ENCODE measurements at places on chromosomes 1 and 21. TPM values are rescaled to one million over a fixed set of nuclear protein-coding genes. Genes with fewer than 3 reads are reported as not detected.

RGS18 gene
- not detected for total RNA-seq

AVPR1B gene
- not detected for total RNA-seq

TCHH gene
- not detected for total RNA-seq

- DNase-seq = no peak
These were observed 5.8 kb downstream of the TRIM58 start for GRCh38 chr1:247862756-247863155.

DNA sequence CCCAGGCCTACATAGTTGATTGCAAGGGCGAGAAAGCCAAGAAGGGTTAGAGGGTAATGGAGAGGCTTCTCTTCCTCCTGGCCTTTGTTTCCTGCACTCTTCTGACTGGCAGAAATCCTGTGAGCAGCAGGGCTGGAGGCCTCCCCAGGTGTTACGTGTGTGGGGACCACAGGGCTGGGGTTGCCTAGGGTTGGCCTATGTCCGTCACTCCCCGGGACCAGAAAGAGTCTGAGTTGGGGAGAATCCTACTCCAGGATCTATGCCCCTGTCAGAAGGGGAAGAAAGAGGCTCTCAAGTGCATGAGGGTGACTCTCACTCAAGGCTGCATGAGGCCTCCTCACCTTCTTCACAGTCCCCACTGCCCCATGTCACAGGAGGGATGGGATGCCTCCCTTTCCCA, 38.5 kb downstream of the IGFN1 start:
- no peak for DNase-seq

- no peak for DNase-seq
These were observed 41.4 kb downstream of the MTARC1 start for GRCh38 chr1:220828179-220828490.

- no peak for DNase-seq
These were observed 16.0 kb upstream of the GCLM start for GRCh38 chr1:93925206-93925605.

GRCh38 chr1:163173121-163173520, 29.6 kb downstream of the RGS5 start:
- peak; percentile 36 for DNase-seq

DNA sequence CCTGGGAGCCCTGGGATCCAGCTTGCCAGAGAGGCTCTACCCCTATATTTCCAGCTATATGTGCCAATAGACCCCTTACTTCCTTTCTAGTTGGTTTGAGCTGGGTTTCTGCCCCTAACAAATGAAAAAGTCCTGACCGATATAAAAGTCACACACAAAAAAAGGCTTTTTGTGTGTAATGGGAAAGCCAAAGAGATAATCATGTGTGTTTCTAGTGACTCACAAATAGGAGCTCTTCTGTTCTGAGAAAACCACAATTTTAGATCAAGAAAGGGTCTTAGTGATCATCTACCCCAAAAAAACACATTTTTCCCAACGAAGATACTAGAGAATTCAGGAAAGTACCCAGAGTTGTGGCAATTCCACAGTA, 23.0 kb upstream of the PLEKHA6 start:
- no peak for DNase-seq

GRCh38 chr1:44436401-44437106, 31.5 kb downstream of the RNF220 start:
- no peak for DNase-seq

GRCh38 chr1:42385283-42385682, 4.7 kb downstream of the RIMKLA start:
- peak; percentile 15 for DNase-seq

DNA sequence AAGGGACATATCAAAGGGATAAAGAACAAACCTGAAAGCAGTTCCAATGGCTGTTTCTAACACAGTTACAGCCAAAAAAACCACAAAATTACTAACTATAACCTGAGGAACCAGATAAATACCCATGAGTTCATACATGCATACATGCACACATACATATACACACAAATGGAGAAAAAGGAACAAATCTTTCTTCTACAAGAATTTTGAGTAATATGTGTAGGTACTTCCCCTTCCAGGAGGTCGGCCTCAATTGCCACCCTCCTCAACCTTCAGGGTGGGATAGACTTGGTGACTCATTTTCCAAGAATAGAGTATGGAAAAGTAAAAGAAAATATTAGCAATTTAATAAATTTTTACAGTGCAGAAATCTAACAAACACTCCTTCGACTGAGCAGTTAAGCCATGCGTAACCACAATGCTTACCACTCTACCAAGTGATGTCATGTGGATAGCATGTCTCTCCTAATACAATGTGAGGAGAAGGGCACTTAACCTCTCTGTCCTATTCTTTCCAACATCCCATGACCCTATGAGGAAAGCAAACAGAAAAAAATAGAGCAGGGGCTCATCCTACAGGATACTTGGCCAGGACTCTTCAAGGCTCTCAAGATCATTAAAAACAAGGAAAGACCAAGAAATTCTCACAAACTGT, 243.0 kb upstream of the RUNX1 start:
- peak; percentile 80 for DNase-seq

DNA sequence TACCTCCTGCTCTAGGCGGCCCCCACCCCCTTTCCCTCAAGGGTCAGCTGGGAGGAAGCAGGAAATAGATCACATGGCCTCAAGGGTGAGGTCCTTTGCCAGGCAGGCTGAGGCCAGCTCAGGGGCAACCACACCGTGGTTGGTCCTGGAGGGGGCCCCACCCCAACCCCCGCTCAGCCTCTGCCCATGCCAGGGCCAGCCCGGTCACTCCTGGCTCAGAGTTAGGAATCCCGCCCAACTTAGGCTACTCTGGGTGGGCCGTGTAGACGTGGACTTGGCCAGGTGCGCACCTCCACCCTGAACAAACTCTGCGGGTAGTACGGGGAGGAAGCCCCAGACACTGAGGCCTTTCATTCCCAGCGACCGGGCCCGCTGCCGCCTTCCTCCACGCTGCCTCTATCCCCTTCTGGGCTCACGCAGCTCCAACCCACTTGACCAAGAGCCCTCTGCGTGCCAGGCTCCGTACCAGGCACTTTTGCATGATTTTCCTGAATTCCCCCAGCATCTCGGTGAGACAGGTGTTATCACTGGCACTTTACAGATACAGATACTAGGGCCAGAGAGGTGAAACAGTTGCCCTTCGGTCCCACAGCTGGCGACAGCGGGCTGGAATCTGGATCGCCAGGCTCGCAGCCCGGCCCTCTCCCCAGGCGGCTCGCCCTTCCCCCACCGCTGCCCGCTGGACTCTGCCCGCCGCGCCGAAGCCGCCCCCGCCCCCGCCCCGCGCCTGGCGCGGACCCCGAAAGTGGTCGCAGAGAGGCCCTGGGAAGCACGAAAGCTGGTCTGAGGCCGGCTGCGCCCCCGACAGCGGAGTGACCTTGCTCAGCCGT, 769 bp downstream of the GALE start:
- DNase-seq = peak; percentile 71

DNA sequence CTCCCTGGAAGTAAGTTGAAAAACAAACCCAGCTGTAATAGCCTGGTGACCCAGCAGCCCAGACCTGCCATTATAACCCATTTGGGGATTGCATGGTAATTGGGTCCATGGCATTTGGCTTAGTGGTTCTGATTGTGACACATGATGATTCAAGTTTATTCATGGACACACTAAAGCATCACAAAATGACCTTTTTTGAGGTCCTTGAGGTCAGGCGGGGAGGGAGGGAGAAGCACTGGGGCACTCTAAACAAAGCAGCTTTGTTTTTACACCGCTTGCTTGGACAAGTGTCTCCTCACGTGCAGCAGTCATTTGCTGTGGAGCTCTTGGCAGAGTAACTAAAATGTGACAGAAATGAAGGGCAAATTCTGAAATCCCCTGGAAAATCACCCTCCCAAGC, 241.0 kb upstream of the SGIP1 start:
- no peak for DNase-seq

DNA sequence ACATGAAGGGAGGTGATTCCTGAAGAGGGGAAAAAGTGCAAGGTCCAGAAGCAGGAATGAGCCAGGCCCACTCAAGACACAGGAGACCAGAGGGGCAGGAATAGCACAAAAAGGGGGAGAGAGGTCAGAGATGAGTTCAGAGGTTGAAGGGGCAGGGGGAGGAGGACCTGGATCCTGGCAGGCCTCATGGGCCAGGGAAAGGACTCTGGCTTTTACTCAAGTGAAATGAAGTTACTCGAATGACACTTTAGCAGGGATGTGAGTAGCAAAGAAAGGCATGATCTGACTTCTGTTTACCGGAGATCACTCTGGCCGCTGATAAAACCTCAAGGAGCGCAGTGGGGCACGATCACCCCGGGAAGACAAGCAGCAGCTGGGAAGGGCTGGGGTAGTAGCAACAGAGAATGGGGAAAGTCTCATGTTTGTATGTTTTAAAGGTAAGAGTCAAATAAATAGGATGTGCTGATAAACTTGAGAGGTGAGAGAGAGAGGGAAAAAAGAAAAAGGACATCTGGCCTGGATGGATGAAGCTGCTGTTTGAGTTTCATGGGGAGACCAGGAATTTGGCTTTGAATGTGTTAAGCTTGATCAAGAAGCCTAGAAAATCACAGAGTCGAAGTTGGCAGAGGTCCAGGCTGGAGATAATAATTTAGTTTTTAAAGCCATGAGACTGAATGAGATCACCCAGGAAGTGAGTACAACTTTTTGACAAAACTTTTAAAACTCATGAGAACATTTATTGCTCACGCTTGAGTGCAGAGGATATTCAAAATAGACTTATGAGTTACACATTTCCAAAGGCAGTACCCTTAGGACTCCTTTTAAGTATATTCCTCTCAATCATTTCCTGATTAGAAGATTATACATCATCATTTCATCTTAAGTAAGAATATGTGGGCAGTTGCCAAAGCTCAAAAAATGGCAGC, 156.0 kb downstream of the RERE start:
- peak; percentile 93 for DNase-seq

- peak; percentile 91 for DNase-seq
These were observed 93.8 kb downstream of the LAMC2 start for GRCh38 chr1:183279835-183280234.

GRCh38 chr1:29156543-29157268, 25.0 kb downstream of the SRSF4 start:
- DNase-seq = no peak

Measured in LHCN-M2 (cell line).